Stimulated activated CD8-positive, alpha-beta memory T cell treated with anti-CD3 and anti-CD28 coated beads, Interleukin-7, amount 100 ng/mL, for 4 hours (primary cell): ENCODE measurements at places on chromosomes 16 and 17.

GRCh38 chr17:65123757-65124675 is 13.2 kb upstream of the RGS9 start:
- DNase-seq, result no peak

DNA sequence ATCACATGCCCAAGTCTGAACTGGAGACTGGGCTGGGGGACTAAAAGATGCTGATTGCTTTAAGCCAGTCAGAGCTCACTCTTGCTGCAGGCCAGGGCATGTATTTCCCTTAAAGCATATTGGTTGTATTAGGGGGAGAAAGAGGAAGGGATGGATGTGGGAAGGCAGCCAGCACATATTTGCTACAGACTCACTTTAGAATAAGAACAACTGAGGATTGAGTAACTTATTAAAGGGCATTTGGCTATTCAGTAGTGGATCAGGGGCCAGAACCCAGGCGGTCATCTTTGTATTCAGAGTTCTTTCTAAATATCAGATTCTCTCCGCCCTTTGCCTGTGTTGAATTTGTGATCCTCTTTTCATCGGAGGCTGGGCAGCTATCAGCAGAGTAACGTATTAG is 231.7 kb downstream of the HAPSTR1 start:
- no peak for DNase-seq

DNA sequence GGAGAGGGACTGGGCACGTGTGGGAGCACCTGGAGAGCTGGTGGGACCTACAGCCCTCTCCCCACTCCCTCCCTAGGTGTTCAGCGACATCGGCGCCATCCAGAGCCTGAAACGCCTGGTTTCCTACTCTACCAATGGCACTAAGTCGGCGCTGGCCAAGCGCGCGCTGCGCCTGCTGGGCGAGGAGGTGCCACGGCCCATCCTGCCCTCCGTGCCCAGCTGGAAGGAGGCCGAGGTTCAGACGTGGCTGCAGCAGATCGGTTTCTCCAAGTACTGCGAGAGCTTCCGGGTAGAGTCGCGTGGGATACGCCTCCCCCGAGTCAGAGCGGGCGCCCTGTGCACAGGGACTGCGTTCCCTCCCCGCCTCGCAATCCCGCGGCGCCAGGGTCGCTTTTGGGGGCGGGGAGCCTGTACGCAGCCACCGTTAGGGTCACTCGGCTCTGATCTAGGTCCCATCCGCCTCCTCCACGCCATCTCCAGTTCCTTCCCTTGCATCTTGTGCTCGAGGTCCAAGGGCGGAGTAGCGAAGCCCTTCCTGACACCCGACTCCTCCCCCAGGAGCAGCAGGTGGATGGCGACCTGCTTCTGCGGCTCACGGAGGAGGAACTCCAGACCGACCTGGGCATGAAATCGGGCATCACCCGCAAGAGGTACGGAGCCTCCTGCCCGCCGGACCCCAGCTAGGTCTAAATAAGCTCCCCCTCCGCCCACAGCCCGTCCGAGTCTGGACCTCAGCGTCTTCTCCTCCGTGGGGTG is 13.0 kb downstream of the SARM1 start:
- DNase-seq, result peak; percentile 55

DNA sequence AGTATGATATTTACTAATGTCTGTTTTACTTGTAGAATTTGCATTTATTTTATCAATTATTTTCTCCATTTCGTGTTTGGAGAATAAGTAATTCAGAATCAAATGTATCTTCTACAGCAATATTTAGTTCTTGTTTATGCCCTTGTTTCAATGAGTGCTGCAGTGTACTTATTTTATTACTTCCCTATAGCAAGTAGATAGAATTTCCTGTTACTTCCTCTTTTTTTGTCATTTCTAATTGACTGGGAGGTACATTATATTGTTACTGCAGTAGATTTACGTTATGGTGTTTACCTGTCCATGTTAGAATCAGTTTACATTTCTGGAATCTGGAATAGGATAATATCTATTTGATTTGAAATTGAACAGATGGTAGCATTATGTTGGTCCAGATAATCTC is 71.2 kb downstream of the OMG start:
- no peak for DNase-seq

DNA sequence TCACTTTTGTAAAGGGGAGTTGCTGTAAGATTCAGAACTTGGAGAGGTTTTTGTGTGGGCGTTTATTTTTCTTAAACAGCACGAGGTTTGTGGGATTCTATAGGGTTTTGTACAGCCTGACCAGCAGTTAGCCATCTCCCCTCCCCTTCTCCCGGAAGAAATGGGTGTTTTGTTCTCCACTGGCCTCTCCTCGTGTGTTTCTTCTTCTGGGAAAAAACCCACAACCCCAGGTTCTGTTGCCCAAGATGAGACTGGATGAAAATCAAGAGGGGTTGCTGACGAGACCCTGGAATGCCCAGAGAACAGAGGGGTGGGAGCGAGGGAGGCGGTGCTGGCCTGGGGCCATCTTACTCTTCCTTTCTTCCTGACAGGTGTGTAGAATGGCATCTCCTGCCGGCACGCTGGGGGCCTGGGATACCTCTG is 186.1 kb downstream of the MSI2 start:
- DNase-seq, result no peak

DNA sequence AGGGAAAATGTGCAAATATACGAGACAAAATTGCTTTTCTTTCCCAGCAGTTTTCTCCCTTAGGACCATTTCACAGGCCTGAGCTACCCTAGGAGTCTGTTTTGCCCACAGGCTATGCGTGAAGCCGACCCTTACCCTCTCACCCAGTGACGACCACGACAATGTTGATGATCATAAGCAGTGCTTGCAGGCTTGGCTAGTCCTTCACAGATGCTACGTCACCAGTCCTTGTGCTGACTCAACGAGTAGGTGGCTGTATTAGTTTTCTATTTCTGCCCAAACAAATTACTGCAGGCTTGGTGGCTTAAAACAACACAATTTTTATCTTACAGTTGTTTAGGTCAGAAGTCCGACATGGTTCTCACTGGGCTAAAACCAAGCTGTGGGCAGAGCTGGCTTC is 574.6 kb upstream of the HSBP1 start:
- no peak for DNase-seq

DNA sequence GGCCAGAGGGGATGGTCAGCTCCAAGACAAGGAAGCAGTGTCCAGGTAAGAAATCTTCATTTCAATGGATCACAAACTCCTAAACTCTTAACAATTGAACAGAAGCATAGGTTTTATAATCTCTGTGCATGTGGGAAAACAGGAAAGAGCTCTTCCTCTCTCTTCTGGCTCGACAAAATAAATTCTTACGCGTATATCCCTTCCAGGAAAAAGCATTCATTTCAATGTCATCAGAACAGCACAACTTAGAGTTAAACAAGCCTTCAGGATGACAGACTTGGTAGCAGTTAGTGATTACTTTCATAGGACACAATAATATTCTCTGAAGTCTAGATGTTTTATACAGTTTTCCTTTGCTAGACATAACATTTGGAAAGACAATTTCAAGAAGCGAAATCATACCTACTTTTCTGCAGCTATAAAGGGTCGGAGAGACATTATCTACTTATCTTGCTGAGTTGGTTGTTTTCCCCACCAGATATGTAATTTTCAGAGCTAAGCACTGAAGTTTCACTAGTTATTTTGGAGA is 19.3 kb upstream of the SLC35G3 start:
- DNase-seq, result no peak

GRCh38 chr16:84029297-84030047 is 13.1 kb downstream of the SLC38A8 start:
- DNase-seq, result no peak

GRCh38 chr16:28859326-28859725 is 4.3 kb upstream of the SH2B1 start:
- no peak for DNase-seq

DNA sequence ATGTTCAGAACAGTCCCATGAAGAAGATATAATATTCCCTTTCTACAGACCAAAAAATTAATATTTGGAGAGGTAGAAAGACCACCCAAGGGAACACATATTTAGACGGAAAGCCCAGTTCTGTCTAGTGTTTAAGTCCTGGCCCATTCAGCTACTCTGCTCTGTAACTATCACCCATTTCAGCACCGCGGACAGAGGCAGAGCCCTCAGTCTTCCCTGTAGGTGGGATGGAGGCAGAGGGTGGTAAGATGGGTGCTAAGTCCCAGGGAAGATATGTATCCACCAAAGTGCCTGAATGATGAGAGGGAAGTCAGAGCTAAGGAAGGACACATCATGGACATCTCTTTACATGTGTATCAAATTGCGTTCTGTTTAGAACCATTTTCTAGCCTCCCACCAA is 27.8 kb upstream of the C16orf78 start:
- no peak for DNase-seq

DNA sequence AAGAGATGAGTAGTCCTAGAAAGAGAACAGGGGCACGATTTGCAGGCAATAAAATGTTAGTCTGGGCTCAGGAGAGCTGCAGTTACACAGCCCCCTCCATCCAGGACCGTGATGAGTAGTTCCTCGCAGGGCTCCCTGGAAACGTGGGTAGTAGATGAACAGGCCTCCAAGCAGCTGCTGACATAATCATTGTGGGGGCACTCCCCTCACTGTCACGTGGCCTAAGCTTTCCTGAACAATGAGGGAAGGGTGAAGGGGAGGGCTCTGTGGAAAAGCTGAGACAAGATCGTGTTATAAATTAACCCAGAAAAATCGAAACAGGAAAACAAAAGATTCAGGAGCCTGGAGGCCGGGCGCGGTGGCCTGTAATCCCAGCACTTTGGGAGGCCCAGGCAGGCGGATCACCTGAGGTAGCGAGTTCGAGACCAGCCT is 1.3 kb upstream of the PER1 start:
- DNase-seq, result peak; percentile 58

GRCh38 chr16:86868786-86869185 is 290.4 kb downstream of the FOXL1 start:
- DNase-seq, result no peak
